MM.1S (cell line): ENCODE measurements at places on chromosomes 3 and 15.

GRCh38 chr3:129662191-129662608 is 55.7 kb upstream of the PLXND1 start:
- no peak for DNase-seq
- no peak overlapping the region for H3K27ac ChIP-seq
- no peaks in the 10 kb centered on the region for H3K4me1 ChIP-seq
- H3K36me3 ChIP-seq: no peaks in the 10 kb centered on the region

DNA sequence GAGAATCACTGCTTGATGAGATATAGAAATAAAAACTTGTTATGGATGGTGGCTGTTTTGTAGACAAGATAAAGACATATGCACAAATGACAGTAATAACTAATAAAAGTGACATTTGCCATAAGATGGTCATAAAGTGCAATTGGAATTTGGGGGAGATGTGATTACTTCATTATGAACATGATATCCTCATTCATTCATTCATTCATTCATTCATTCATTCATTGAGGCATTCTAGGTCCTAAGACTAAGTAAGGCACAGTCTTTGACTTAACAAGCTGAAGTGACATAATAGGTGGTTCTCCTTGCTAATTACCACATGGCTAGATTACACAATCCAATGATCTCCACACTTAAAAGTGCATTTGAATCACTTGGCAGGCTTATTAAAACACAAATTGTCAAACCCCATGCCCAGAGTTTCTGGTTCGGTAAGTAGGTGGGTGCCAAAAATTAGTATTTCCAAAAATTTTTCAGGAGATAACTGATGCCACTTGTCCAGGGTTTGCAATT is 18.9 kb downstream of the RAP2B start:
- H3K4me3 ChIP-seq: no peak overlapping the region
- H3K4me1 ChIP-seq: peaks cover 7% of the 10 kb centered on the region
- H3K27ac ChIP-seq: no peak overlapping the region

DNA sequence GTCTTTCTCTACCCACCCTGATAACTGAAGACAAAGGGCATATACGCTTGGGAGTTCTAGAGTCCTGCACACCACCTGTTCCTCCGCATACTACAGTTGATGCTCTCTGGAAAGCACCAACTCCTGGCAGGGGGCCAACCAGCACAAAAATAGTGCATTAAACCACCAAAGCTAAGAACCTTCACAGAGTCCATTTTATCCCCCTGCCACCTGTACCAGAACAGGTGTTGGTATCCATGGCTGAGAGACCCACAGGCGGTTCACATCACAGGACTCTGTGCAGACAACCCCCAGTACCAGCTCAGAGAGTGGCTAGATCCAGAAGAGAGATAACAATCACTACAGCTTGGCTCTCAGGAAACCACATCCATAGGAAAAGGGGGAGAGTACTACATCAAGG is 114.4 kb upstream of the POU1F1 start:
- no peaks in the 10 kb centered on the region for H3K4me1 ChIP-seq
- DNase-seq: no peak

GRCh38 chr15:95832668-95833067 is 497.8 kb upstream of the NR2F2 start:
- no peak overlapping the region for H3K4me3 ChIP-seq
- DNase-seq: no peak
- no peaks in the 10 kb centered on the region for H3K36me3 ChIP-seq
- no peaks in the 10 kb centered on the region for H3K4me1 ChIP-seq

GRCh38 chr15:47990821-47991220 is 130.0 kb upstream of the SLC24A5 start:
- H3K27ac ChIP-seq: no peak overlapping the region
- DNase-seq: no peak
- no peaks in the 10 kb centered on the region for H3K4me1 ChIP-seq
- H3K4me3 ChIP-seq: no peak overlapping the region
- no peaks in the 10 kb centered on the region for H3K36me3 ChIP-seq

DNA sequence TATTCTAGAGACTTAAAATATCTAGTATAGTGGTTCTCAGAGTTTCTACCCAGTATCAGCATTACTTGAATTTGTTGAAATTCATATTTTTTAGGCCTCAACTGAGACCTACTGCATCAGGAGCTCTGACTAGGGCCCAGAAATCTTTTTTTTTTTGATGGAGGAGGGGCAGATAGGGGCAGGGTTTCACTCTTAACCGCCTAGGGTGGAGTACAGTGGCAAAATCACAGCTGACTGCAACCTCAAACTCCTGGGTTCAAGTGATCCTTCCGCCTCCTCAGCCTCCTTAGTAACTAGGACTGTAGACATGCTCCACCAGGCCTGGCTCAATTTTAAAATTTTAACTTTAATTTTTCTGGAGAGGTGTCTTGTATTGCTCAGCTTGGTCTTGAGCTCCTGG is 36.6 kb downstream of the CHD2 start:
- no peak overlapping the region for H3K4me3 ChIP-seq
- no peaks in the 10 kb centered on the region for H3K4me1 ChIP-seq
- no peaks in the 10 kb centered on the region for H3K27me3 ChIP-seq

- H3K4me1 ChIP-seq: no peaks in the 10 kb centered on the region
- no peak overlapping the region for H3K27ac ChIP-seq
- DNase-seq: no peak
- no peaks in the 10 kb centered on the region for H3K27me3 ChIP-seq
These were observed 6.6 kb downstream of the ZBED2 start for GRCh38 chr3:111588527-111588926.

GRCh38 chr15:51759557-51760070 is 8.2 kb downstream of the TMOD2 start:
- no peak overlapping the region for H3K27ac ChIP-seq
- no peaks in the 10 kb centered on the region for H3K36me3 ChIP-seq
- H3K4me1 ChIP-seq: no peaks in the 10 kb centered on the region
- no peaks in the 10 kb centered on the region for H3K27me3 ChIP-seq

- no peaks in the 10 kb centered on the region for H3K36me3 ChIP-seq
- peak overlapping the region; percentile 31 for H3K4me3 ChIP-seq
- H3K4me1 ChIP-seq: peaks cover 11% of the 10 kb centered on the region; the same call in 1 of the 2 replicates
- peak overlapping the region; percentile 85 for H3K27ac ChIP-seq
- peak; percentile 89 for DNase-seq
These were observed 1280.4 kb downstream of the NSUN3 start for GRCh38 chr3:95343228-95343627.

DNA sequence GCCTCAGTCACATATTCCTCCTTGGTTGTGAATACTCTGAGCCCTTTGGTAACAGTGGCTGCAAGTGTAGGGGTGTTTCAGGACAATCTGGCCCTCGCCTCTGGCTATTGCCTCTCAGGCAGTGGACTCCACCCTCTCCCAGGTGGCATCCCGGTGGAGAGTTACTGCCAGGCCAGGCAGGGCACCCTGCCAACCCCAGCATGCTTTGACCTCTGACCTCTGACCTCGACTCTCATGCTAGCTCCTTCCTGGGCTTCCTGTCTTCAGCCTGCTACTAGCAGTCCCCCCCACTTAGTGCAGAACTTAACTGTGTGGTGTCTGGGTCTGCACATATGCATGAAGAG is 5.5 kb downstream of the TM6SF1 start:
- no peak for DNase-seq
- H3K36me3 ChIP-seq: no peaks in the 10 kb centered on the region

GRCh38 chr3:35565048-35565447 is 74.3 kb upstream of the ARPP21 start:
- no peaks in the 10 kb centered on the region for H3K27me3 ChIP-seq
- H3K4me1 ChIP-seq: no peaks in the 10 kb centered on the region
- no peaks in the 10 kb centered on the region for H3K36me3 ChIP-seq
- DNase-seq: no peak

DNA sequence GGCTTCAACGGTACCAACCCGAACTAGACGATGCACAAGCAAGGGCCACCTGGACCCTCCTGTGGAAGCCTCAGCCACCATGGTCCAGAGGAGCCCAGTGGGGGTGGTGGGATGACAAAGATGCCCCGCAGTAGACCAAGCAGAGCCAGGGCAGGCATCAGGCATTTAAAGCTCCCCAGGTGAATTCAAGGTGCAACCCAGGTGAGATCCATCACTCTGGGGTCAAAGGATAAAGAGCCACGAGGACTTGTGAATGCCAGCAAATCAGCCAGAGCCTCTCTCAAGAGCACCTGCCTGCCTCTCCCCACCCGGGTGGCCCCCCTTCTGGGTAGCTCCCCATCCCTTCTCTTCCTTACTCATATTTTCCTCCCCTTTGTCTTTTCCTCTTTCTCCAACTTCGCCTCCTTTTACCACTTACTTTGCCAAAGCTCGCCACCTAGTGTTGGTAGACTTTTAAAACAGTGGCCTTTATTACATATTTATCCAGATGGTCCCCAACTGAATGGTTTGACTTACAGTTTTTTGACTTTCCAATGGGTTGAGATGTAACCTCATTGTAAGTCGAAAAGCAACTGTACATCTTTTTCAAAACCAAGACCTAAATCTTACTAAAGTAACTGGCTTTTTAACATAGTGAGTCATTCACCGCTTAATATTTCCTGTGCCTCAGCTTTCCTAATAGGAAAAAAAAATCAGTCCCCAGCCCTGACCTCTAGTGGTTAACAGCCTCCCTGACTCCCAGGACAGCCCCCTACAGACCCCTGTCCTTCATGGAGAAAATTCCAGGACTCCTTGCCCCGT is 18.8 kb downstream of the PLA2G4F start:
- no peak overlapping the region for H3K4me3 ChIP-seq
- no peaks in the 10 kb centered on the region for H3K27me3 ChIP-seq
- H3K27ac ChIP-seq: no peak overlapping the region
- no peaks in the 10 kb centered on the region for H3K36me3 ChIP-seq
- DNase-seq: peak; percentile 42

- no peaks in the 10 kb centered on the region for H3K36me3 ChIP-seq
- no peak overlapping the region for H3K4me3 ChIP-seq
- no peak for DNase-seq
- H3K4me1 ChIP-seq: no peaks in the 10 kb centered on the region
- no peaks in the 10 kb centered on the region for H3K27me3 ChIP-seq
These were observed 21.4 kb downstream of the ALDH1L1 start for GRCh38 chr3:126158912-126159454.

DNA sequence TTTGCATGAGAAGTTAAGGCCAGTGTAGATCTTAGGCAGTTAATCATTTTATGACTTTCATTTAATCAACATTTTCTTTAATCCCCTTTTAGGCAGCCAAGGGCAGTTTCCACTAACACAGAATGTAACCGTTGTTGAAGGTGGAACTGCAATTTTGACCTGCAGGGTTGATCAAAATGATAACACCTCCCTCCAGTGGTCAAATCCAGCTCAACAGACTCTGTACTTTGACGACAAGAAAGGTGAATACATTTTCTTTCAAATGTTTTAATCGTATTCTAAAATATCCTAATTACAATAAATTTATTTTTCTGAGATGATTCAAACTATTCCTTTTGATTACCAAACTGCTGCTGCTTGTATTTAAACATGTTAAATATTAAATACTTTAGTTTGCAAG is 843.2 kb downstream of the CADM2 start:
- no peaks in the 10 kb centered on the region for H3K27me3 ChIP-seq
- no peak for DNase-seq
- H3K4me3 ChIP-seq: no peak overlapping the region
- no peak overlapping the region for H3K27ac ChIP-seq

GRCh38 chr15:63603516-63603915 is 6.3 kb downstream of the FBXL22 start:
- H3K36me3 ChIP-seq: no peaks in the 10 kb centered on the region
- DNase-seq: no peak
- no peak overlapping the region for H3K4me3 ChIP-seq
- peaks cover 10% of the 10 kb centered on the region; the same call in 1 of the 2 replicates for H3K4me1 ChIP-seq
- H3K27me3 ChIP-seq: no peaks in the 10 kb centered on the region
- H3K27ac ChIP-seq: no peak overlapping the region

GRCh38 chr3:132569153-132569552 is 27.9 kb upstream of the ACKR4 start:
- H3K4me3 ChIP-seq: peak overlapping the region; percentile 0; the same call in 1 of the 2 replicates
- DNase-seq: peak; percentile 94
- H3K27me3 ChIP-seq: no peaks in the 10 kb centered on the region
- no peaks in the 10 kb centered on the region for H3K36me3 ChIP-seq

DNA sequence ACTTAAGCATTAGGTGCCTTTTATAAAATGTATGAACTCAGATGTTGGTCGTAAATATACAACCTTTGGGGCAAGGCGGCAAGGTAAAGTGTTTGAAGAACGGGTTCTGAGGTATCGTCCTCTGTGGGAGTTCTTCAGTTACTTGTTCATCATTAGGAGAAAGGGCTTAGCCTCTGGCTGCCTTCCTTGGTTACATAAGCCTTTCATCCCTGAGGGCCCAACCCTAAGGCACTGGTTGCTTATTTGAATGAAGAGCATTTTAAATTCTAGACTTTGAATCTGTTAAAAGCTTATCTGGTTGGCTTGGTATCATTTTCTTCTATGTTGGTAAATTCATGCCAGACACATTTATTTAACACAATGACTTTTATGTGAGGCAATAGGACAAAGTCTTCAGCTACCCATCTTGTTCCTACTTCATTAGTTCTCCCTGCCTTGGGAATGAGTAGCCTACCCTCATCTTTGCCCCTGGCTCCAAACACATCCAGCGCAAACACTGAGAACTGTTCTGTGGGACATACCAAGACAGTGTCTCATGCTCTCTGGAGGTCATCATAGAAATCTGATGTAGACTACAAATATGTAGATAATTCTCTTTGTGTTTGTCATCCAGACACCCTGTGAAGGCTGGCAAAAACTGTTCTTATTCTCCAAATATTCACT is 12.4 kb upstream of the CCDC80 start:
- no peak for DNase-seq
- H3K4me1 ChIP-seq: 0 out of 2 replicates have a peak, but pooled peaks cover 3% of the 10 kb centered on the region
- H3K27me3 ChIP-seq: no peaks in the 10 kb centered on the region
- no peaks in the 10 kb centered on the region for H3K36me3 ChIP-seq
- H3K27ac ChIP-seq: no peak overlapping the region

GRCh38 chr15:77143191-77143590 is 72.3 kb upstream of the TSPAN3 start:
- H3K36me3 ChIP-seq: no peaks in the 10 kb centered on the region
- no peak overlapping the region for H3K27ac ChIP-seq
- H3K4me3 ChIP-seq: no peak overlapping the region
- no peaks in the 10 kb centered on the region for H3K27me3 ChIP-seq

DNA sequence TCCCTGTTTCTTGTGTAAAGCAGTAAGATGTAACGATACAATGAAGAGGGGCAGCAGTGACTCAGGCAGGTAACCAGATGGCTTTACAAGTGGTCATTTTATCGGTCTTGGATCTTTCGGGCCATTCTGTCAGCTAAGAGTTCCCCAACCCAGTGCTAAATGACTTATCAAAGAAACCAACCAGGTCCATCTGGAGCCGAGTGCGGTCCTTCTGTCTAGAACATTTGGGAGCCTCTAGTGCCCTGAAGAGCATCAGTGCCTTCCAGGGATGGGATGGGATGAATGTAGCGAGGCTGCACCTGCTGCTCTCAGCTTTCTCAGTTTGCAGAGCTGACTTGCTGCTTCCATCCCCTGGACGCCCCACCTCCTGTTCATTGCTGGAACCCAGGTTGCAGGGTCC is 131.7 kb upstream of the AGBL1 start:
- H3K27me3 ChIP-seq: no peaks in the 10 kb centered on the region
- no peak overlapping the region for H3K27ac ChIP-seq
- no peaks in the 10 kb centered on the region for H3K36me3 ChIP-seq
- peaks cover 26% of the 10 kb centered on the region for H3K4me1 ChIP-seq
- no peak for DNase-seq
- H3K4me3 ChIP-seq: no peak overlapping the region

GRCh38 chr15:54504695-54505094 is 526.5 kb downstream of the UNC13C start:
- no peak for DNase-seq
- no peak overlapping the region for H3K27ac ChIP-seq
- H3K36me3 ChIP-seq: no peaks in the 10 kb centered on the region
- H3K4me3 ChIP-seq: no peak overlapping the region
- peaks cover 13% of the 10 kb centered on the region for H3K4me1 ChIP-seq

GRCh38 chr15:90915808-90916440 is 12.8 kb downstream of the MAN2A2 start:
- H3K4me1 ChIP-seq: no peaks in the 10 kb centered on the region
- no peak overlapping the region for H3K27ac ChIP-seq
- no peak overlapping the region for H3K4me3 ChIP-seq
- DNase-seq: no peak
- peaks cover 3% of the 10 kb centered on the region; the same call in 1 of the 2 replicates for H3K36me3 ChIP-seq
